ENCODE measurements at places on chromosomes 1 and 21. TPM values are rescaled to one million over a fixed set of nuclear protein-coding genes. Genes with fewer than 3 reads are reported as not detected.

DNA sequence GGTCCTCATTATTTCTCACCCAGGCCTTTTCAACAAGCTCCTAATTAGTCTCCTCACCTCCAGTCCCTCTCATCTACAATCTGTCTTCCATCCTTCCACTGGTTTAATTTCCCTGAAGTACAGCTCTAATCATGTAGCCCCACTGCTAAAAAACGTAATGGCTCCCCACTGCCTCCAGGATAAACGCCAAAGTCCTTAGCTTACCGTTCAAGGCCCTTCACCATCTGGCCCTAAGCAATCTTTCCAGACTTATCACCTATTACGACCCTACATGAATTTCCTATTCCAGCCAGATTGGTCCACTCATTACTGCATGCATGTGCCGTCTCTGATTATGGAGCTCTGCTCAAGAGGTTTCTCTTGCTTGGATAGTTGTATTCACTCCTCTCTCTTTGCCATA is 83.1 kb upstream of the DAB1 start:
- no peak for DNase-seq

- DNase-seq = peak; percentile 88
Observed at GRCh38 chr21:23968722-23969647, 1638.3 kb downstream of the MRPL39 start.

GRCh38 chr1:155086128-155086741 is 7.6 kb downstream of the EFNA3 start:
- DNase-seq = peak; percentile 80

DNA sequence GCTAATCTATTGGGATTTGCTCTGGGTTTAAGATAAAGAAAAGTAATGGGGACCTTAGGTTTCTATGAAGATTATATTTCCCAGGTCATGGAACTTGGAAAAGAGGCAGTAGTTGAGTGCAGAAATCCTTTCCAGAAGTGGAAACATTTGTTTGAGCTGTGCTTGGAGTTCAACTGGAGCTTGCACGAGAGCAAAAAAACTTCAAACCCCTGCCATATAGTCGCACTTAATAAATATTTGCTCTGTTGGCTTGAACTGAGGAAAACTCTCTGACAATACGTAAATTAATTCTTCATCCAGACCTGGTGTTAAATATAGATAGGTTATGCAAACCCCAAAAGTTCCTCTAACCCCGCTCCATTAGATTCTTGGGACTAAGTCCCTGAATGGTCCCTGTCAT is 52.8 kb upstream of the COL24A1 start:
- no peak for DNase-seq

DNA sequence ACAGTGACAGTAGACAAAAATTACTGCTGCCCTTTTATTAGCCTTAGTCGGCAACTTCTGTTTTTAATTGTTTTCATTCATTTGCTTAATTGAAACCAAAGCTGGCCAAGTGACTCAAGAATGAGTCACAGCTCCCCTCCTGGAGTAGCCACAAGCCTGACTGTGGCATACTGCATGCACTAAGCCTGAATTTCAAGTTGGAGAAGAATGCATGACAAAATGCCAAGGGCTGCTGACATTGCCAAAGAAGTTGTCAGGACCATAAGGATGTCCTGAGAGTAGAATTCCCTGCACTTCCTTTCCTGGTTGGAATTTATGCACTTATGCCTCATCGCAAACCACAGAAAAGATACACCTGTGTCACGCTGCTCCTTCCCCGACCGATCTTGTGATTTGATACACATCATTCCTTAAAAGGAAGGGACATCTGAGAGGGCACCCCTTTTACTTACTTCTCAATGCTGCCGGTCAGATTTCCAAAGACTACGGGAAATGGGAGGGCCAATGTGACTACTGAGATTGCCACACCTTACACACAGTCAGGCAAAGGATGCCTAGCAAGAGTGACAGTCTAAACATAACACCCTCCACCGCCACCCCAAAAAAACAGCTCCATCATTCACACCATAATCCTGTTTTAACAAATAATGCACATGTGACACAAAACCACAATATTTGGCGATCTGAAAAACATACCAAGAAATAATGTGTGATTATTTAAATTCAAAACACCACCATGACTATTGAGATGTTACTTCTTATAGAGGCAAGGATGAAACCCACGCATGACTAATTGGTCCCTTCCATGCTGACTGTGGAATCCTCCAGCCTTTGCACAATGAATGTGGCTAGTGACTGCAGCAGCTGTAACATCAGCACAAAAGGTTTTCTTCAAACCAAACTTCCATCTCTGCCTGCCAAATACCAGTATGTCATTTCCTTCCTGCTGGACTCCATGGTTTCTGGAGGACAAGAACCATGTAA is 28.2 kb downstream of the VAV3 start:
- DNase-seq = peak; percentile 27

- DNase-seq = no peak
Observed at GRCh38 chr1:112312315-112312714, 83.7 kb upstream of the CTTNBP2NL start.

DNA sequence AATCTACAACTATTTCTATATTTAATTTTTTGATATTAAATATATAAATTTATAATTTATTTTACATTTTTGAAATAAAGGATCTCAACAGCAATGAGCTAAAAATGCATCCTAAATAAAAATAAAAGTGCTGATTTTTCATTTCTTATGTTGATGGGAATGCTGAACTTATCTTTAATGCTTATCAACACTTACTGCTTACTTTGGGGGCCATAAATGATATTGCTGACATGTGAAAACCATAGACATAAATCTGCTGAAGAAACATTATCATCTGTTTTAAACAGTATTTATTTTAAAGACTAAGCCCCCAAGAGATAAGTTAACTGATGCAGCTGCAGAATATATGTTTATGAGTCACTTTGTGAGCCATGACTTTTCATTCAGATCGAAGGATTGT is 594.1 kb upstream of the PKN2 start:
- no peak for DNase-seq

DNA sequence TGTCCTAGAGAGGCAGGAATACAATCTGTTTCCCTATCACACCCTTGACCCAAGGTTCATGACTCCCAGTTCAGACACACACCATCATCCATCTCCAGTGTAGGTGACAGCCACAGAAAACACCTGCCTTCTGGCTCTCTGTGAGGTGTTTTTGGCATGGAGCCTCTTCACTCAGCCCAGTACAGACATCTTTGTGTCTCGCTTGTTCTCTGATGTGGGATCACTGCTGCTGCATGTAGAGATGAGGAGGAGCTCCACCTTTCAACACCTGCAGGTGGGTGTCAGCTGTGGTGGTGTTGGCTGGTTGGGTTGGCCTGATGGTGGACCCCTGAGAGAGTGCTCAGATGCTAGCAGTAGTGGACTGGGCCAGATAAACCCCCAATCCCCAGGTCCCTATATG is 916.7 kb upstream of the B3GALT2 start:
- no peak for DNase-seq

- no peak for DNase-seq
Observed at GRCh38 chr1:248393050-248393449, 9.8 kb upstream of the OR2T1 start.

DNA sequence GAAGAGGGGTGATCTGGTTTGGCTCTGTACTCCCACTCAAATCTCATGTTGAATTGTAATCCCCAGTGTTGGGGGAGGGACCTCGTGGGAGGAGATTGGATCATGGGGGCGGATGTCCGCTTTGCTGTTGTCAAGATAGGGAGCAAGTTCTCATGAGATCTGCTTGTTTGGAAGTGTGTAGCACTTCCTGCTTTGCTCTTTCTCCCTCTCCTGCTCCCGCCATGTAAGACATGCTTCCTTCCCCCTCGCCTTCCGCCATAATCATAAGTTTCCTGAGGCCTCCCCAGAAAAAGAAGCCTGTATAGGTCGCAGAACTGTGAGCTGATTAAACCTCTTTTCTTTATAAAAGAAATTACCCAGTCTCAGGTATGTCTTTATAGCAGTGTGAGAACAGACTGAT is 27.9 kb downstream of the MYOM3 start:
- DNase-seq = no peak

UTS2 gene
- total RNA-seq = not detected

FAM3B gene
- not detected for total RNA-seq

SSU72 gene
- 130 TPM for total RNA-seq

CFHR1 gene
- not detected for total RNA-seq

RNF186 gene
- not detected for total RNA-seq

SPRR2G gene
- not detected for total RNA-seq

HOOK1 gene
- total RNA-seq = 8.0 TPM

DNAJC8 gene
- total RNA-seq = 128 TPM

All from activated CD4-positive, alpha-beta T cell treated with anti-CD3 and anti-CD28 coated beads, Interleukin-2, amount 10 ng/mL, durations not matched to agents 7 days and 5 days (primary cell).